ENCODE measurements at places on chromosomes 6 and 20.

GRCh38 chr20:13102694-13103093 lies 93.9 kb downstream of the SPTLC3 start:
- no peak for DNase-seq

DNA sequence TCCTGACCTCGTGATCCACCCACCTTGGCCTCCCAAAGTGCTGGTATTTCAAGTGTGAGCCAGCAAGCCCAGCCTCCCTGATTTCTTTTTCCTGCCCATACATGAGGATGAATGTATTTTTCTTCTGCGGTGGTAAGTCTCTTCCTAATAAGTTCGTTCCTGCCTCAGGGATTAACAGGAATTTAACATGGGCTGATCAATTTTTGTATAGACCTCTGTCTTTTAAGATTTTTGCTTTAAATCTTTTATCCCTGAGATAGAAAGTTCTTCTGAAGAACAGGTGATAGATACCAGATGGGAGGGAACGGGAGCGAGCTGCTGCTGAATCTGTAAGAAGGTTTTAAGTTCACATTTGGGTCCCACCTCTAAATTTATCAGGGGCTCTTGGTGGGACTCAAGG lies 7.0 kb upstream of the ZNFX1 start:
- no peak for DNase-seq

GRCh38 chr6:53498649-53499048 lies 46.3 kb downstream of the GCLC start:
- DNase-seq = no peak

DNA sequence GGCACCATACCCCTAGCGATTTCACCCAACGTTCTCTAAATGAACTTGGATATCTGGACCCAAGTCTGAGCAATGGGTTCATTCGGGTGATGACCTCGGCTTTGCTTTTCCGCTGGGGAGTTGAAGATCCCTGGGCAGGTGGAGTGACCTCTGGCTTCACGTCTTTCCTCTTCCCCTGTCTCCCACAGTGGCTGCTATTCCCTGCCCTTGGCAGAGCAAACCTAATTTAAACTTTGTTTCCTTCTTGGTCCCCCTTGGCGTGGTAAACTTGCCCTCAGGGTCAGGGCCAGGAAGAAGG lies 7.8 kb upstream of the TFAP2A start:
- no peak for DNase-seq

DNA sequence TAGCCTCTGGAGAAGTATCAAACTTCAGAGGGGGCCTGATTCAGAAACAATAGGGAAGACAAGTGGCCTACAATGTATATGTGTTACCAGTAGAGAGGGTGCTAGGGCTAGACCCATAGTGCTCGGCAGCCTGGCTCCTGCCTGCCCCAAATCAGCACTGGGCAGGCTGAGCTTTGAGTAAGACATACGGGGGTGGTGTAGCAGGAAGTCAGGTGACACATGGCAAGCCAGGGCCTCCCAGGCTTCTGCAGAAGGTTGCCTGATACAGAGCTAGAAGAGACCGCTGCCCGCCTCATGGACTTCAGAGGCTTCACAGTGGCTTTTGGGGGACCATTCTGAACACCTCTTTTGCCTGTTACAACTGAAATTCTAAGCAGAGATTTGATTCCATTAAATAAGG lies 43.4 kb downstream of the RALY start:
- DNase-seq = peak; percentile 28

DNA sequence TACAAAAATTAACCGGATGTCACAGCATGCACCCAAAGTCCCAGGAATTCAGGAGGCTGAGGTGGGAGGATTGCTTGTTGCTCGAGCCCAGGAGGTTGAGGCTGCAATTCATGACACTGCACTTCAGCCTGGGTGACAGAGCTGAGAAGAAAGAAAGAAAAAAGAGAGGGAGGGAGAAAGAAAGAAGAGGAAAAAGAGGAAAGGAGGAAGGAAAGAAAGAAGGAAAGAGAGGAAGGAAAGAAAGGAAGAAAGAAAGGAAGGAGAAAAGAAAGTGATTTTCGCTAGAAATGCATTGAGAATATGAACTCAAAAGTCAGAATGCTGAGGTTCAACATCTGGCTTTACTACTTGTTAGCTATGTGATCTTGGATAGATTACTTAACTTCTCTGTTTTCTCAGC lies 6.6 kb downstream of the SENP6 start:
- no peak for DNase-seq

GRCh38 chr6:14228571-14228970 lies 111.0 kb downstream of the CD83 start:
- no peak for DNase-seq

DNA sequence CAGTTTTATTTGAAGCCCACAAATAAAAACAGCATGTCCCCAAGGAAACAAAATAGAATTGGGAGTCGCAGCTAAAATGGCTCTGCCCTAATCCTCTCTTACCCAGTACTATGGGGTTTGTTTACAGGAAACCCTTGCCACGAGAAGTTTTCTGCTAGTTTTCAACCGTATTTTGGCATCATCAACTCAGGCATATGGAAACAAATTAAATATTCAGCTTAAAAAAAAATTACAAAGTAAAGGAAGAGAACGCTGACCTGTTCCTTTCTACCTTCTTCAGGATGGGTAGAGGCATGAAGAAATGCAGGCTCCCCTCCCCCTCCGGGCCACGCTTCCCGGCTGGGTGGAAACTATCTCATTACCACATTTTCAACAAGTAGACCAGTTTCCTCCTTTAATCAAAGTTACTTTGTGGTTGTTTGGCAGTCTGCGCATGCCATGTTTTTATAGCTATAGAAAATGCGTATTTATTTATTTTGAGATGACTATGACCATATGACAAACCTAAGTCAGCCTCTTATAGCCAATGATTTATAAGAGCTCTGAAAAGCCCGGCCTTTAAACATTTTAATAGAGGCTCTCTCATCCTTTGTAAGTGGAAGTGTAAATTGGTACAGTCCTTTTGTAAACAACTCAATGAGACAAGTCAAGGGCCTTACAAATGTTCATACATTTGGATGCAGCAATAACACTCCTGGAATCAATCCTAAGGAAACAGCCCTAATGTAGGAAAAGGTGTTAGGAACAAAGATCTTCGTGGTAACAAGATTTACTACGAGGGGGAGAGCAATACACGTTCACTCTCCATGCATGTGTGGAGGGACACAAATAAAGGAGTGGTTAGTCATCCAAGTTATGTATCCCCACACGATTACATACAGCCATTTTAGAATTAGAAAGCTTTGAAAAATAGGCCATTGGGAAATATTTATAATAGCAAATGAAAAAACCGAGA lies 16.1 kb upstream of the ZNF217 start:
- DNase-seq = peak; percentile 59

- no peak for DNase-seq
Measured at GRCh38 chr20:57851025-57851682, 141.3 kb upstream of the PMEPA1 start.

- no peak for DNase-seq
Measured at GRCh38 chr20:49319208-49319809, 41.5 kb upstream of the ZNFX1 start.

- no peak for DNase-seq
Measured at GRCh38 chr6:23477586-23477985, 648.4 kb upstream of the NRSN1 start.

- no peak for DNase-seq
Measured at GRCh38 chr6:40681622-40682021, 94.5 kb upstream of the LRFN2 start.

GRCh38 chr20:24582373-24583168 lies 113.1 kb downstream of the SYNDIG1 start:
- no peak for DNase-seq

DNA sequence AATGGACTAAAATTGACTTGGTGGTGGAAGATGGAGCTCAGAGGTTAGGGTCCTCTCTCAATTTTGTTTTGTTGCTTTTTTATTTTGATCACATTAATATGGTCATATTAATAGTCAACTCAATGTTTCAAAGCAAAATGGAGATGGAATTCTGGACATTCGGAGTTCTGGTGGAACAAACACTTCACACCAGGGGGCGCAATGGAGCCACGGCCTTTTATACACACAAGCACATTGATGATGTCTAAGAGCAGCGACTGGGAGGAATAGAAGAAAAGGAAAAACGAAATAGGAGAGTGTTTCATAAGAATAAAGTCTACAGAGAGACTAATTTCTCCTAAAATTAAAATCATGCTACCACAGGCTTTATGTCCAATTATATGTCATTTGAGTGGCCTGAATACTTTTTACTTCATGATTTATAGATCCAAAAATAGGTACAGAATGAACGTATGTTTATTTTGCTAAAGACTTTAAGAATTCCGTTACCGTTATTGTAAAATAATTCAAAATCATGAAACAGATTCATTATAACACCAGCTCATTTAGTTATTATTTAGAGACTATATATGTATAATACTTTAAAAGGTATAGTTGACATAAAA lies 197.6 kb upstream of the SASH1 start:
- DNase-seq = peak; percentile 54

- no peak for DNase-seq
Measured at GRCh38 chr20:10313215-10313614, 94.6 kb downstream of the SNAP25 start.

GRCh38 chr20:44212792-44213191 lies 2.2 kb upstream of the OSER1 start:
- no peak for DNase-seq

- DNase-seq = no peak
Measured at GRCh38 chr6:54916858-54917257, 70.3 kb downstream of the FAM83B start.

DNA sequence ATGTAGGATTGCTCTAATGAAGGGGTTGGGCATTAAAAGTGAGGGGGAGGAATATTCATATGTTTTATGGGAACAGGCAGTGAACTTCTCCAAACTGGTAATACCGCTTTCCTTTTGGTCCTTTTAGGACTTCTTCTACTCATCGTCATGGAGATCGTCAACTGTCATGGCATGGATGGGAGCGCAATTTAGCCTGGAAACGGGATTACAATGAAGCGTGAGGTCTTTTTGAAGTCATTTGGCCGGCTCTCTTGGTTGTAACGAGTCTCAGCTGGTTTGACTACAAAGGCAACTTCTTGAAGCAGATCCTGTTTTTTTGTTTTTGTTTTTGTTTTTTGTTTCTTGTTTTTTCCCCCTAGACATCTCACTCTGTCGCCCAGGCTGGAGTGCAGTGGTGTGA lies 1.4 kb upstream of the HLA-E start:
- no peak for DNase-seq

GRCh38 chr6:7261852-7262461 lies 51.0 kb downstream of the SSR1 start:
- DNase-seq = no peak

DNA sequence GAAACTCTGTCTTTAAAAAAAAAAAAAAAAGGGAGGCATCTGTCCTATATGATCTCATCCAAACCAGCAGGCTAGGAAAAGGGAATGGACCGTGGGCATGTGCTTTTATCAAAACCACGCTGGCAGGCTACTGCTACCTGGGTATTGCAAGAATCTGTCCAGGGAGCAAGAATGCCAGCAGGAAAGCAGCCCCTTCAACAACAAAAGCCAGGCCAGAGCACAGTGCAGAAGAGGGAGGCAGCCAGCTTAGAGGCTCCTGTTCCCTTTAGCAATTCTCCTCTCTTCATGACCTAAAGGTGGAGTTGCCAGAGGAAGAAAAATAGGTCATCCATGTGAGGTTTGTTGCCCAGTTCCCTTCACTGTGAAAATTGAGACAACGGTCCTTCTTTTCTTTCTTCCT lies 18.2 kb downstream of the TBC1D20 start:
- DNase-seq = no peak

DNA sequence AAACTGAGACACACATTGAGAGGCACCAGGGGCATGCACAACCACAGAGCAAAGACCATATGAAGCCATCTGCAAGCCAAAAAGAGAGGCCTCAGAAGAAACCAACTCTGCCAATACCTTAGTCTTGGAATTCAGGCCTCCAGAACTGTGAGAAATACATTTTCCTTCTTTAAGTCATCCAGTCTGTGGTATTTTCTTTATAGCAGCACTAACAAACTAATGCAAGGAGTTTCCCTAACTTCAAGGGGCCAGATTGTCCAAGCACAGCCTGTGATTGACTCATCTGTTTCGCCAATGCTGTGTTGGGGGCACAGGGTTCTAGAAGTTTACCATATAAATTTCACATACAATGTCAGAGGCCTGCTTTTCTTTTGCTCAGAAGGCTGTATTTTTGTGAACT lies 364.6 kb downstream of the GJA1 start:
- DNase-seq = no peak

DNA sequence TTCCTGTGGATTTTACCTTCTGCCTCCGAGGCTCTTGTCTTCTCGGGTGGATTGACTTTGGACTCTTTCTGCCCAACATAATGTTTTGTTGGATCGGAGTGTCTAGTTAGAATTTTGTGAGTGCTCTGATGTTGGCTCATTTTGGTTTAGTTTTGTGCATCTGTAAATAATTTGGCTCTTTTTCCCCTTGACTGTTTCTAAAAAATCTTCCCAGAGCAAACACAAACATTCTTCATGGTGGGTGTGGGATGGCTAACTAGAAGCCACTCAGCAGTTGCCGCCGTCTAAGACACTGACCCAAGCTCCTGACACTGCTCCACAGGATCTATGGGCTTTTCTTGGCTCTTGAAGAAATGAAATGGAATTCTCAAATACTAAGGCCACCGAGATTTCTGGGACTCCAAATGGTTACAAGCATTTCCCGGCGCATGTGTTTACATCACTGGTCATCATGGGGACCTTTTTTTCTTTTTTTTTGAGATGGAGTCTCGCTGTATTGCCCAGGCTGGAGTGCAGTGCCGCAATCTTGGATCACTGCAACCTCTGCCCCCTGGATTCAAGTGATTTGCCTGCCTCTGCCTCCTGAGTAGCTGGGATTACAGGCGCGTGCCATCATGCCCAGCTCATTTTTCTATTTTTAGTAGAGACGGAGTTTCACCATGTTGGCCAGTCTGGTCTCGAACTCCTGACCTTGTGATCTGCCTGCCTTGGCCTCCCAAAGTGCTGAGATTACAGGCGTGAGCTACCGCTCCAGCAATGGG lies 92.0 kb upstream of the FRMD1 start:
- DNase-seq = no peak

DNA sequence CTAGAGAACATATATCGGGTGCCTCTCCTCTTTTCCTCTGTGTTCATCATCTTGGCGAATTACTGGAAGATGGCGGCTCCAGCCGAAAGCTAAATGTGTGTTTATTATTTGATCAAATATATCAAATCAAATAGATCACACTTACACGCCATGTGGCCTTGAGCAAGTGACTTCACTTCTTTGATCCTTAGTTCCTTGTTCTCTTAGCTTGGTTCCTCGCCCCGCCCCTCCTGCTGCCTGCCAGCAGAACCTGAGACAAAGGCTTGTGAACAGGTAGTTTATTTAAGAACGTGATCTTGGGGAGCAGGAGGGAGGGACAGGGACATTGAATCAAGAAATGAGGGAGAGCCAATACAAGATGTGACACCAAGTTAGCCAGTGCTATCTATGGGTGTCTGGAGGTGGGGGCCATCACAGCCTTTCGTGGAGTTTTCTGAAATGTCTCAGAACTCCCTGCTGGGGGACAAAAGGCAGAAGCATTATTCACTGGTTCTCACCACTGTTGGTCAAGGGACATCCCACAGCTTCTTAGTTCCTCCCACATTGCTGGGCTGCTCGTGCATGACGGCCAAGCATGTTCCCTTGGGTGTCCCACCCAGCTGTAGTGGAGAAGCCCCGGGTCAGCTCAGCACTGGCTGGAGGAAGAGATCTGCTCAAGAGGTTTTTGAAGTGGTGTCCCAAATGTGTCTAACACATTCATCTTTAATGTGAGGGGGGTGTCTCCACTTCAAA lies 44.9 kb upstream of the RNF24 start:
- DNase-seq = no peak

All from stimulated activated CD8-positive, alpha-beta memory T cell treated with anti-CD3 and anti-CD28 coated beads, Interleukin-2, amount 100 ng/mL, for 48 hours (primary cell).